ENCODE measurements at places on chromosomes 12 and 14. TPM values are rescaled to one million over a fixed set of nuclear protein-coding genes. Genes with fewer than 3 reads are reported as not detected.

GRCh38 chr12:107178776-107179175 is 85.4 kb upstream of the CRY1 start:
- DNase-seq = no peak

GRCh38 chr14:68660495-68660894 is 132.4 kb downstream of the ZFP36L1 start:
- no peak for DNase-seq

DNA sequence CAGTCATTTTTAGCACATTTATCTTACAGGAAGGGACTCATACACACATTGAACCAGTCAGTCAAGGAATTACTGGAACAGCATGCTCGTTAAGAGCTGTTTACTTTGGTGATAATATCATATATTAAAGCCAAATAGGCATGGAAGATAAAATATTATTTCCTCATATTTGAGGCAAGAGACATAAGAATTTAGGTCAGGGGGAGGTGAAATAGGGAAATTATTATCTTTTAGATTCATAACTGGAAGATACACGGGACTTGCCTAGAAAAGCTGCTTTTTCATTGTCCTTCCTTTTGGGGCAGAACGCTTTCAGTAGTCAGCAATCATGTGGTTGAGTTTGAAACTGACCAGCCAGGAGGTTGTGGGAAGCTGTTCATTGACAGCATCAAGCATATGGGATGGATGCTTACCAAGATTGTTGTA is 72.5 kb downstream of the NTN4 start:
- DNase-seq = no peak

DNA sequence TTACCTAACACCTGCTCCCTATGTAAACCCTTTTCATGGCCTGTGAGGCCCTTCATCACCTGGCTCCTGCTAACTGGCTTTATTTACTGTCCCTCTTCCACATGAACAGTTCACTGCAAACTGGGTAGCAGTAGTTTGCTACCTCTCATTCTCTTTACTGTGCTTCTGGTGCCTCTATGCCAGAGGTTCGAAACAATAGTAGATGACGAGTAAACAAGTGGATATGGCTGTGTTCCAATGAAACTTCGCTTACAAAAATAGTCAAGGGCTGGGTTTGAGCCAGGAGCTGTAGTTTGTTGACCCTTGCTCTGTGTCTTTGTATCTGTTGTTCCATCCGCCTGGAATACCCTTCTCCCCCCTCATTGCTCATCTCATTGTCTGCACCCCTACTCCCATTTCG is 233.6 kb upstream of the RMST start:
- no peak for DNase-seq

GRCh38 chr12:6265038-6265405 is 45.5 kb upstream of the PLEKHG6 start:
- no peak for DNase-seq

GRCh38 chr14:51328064-51328771 is 88.2 kb downstream of the TMX1 start:
- no peak for DNase-seq

GRCh38 chr12:75606956-75607355 is 95.5 kb upstream of the KRR1 start:
- no peak for DNase-seq

NANOG gene
- total RNA-seq = not detected

TSHR gene
- 0.17 TPM for total RNA-seq

- DNase-seq = no peak
These were observed 7.8 kb upstream of the SERPINA9 start for GRCh38 chr14:94483729-94484275.

DNA sequence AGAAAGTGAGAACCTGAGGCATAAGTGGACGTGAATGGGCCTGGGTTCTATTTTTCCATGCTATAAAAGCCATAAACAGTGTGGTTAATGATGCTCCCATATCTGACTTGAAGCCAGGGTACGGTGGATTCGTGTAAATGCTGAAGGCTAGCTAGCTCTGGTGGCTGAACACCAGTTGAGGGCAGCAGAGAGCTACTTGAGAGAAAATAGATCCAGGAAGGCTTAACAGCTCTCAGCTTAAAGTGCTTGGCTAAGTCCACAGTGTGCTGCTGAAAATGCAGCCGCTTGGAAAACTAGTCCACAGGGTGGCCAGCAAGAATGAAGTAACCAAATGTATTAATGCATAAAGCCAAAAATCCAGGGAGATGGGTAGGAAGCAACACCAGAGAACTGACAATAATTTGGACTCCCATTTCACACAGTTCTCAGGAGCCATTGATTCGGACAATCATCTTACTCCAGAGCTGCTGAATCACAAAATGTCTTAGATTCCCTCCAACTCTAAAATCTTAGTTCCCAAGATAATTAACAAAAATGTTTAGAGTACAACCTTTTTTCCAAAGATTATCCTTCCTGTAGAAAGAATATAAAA is 15.0 kb upstream of the FOXG1 start:
- no peak for DNase-seq

GRCh38 chr12:103883908-103884307 is 42.9 kb upstream of the NT5DC3 start:
- no peak for DNase-seq

DNA sequence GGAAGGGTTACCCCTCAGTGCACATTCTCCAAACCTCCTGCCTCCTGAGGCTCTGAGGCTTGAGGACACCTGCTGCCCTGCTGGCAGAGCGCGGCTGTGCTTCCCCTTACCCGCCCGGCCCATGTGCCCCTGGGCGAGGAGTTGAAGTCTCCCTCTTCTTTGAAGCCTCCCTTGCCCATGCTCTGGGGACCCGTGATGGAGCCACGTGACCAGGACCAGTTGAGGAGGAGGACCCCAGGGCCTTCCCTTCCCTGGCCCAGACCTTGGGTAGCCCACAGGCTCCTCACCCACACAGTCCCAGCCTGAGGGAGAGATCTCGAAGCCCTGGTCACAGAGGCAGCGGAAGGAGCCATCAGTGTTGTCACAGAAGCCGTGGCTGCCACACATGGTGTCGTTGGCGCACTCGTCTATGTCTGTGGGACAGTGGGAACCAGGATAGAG is 12.9 kb downstream of the ISCA2 start:
- DNase-seq = no peak

TAS2R30 gene
- 3.4 TPM for total RNA-seq

RASSF8 gene
- 0.58 TPM for total RNA-seq

DNA sequence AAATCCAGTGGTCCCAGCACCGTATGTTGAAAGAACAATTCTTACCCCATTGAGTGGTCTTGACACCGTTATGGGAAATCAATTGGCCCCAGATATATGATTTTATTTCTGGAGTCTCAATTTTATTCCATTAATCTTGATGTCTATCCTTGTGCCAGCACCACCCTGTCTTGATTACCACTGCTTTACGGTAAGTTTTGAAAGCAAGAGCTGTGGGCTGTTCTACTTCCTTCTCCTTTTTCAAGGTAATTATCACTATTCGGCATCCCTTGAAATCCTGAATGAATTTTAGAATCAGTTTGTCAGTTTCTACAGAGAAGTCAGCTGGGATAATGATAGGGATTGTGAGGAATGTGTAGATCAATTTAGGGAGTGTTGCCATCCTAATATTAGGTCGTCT is 160.8 kb upstream of the SFSWAP start:
- no peak for DNase-seq

GRCh38 chr12:50925342-50925651 is 27.0 kb upstream of the HIGD1C start:
- peak; percentile 32 for DNase-seq

- DNase-seq = no peak
These were observed 491.8 kb downstream of the PCNX1 start for GRCh38 chr14:71399057-71399487.

GRCh38 chr14:21346532-21347135 is 37.2 kb downstream of the SUPT16H start:
- no peak for DNase-seq

DNA sequence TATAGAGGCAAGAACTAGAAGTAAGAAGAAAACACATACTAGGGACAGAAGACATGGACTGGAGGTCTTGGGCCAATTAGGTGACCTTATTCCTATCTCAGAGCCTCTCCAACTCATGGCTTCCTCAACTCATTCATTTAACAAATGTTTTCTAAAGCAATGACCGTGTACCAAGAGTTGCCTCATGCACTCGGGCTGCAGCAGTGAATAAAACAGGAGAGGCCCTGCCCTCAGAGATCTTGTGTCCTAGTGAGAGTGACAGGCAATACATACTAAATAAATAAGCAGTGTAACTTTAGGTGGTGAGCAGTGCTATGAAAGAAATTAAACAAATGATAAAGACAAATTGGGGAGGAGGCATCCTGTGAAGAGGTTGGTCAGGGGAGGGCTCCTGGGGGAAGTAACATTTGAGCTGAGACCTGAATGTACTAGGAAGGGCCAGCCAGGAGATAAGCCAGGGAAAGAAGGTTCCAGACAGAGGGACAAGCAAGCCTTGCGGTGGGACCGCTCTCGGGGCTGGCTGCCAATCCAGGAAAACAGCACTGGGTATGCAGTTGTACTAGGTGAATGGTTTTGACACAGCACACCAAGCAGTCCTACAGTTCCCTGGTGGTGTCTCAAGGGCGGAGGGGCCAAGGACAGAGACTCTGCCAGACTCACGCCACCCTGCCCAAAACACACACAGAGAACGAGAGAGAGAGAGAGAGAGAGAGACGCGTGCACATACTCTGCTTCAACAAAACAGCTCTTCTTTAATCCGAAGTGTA is 1.3 kb downstream of the NINJ2 start:
- DNase-seq = no peak

DNA sequence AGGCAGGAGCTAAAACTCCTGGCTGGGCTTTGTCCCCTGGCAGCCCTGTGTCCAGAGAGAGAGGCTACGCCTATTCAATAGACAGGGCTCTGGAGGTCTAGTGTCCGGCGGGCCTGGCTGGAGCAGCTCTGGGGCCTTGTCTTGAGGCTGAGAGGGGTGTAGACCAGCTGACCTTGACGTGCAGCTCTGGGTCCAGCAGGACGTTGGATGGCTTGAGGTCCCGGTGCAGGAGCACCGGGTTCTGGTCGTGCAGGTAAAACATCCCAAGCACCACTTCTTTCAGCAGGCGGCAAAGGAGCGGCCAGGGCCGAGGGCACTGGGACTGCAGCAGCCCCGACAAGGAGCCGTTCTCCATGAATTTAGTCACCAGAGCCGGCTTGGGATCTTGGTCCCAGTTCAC is 948 bp downstream of the RIPK3 start:
- no peak for DNase-seq

GRCh38 chr12:28390761-28391385 is 200.6 kb downstream of the CCDC91 start:
- no peak for DNase-seq

- no peak for DNase-seq
These were observed 11.1 kb downstream of the AQP6 start for GRCh38 chr12:49983892-49984291.

DNA sequence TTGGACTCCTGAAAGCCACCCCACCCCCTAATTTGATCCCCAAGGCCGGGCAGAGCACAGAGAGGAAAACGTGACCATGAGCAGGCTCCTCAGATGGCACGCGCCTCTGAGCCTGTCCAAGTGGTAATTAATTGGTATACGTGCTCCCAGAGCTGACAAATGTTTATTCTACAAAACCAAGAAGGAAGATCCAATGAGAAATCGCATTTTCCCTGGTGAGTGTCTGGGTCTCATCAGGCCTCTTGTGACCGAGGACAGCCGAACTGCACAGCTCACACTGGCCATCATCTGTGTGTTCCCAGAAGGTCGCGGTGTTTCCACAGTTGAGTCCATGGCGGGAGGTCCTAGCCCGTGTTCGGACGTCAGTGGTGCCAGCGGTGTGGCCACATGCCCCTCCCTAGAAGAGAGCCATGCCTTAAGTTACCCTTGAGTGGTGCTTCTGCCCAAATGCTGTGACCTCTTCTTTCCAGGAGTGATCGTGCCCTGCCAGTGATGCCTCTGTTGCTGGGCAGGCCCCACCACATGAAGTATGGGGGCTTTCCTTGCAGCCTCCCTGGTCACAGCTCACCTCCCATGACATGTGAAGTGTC is 317.5 kb upstream of the RTL1 start:
- DNase-seq = no peak

DNA sequence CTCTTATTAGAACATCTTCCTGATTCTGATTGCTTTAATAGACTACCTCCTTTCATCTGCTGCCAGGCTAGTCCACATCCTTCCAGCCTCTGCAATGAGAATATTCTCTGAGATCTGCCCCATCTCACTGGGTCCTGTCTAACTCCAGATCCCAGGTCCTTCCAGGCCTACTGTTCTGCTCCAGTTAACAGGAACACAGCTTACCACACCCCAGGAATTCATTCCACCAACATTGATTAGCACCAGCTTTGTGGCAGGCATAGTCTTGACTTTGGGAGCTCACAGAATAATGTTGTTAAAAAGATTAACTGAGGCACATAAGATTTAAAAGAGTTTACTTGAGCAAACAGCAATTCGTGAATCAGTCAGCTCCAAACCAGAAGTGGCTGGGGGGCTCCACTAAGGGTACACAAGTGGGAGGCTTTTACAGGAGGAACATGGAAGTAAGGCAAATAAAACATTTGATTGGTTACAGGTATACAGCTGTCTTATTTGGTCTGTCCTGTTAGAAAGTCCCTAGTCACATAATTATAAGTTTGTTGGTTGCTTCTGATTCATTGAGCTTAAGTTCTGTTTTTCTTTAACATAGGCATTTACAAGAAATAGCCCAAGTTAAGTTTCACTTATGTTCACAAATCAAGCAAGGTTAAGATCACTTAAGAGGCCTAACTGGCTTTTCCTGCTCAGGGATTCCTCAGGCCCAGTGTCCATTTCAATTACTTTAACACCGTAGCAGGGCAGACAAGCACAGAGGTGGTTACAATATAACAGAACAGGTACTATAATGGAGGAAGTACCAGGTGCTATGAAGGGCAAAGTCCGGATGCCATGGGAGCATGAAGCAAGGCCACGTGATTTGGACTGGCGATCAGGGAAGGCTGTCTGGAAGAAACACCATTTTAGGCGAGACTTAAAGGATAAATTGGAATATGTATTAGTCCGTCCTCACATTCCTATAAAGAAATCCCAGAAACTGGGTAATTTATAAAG is 12.2 kb upstream of the MYH7 start:
- no peak for DNase-seq

GRCh38 chr14:38127356-38127755 is 80.3 kb upstream of the SSTR1 start:
- no peak for DNase-seq

IAPP gene
- not detected for total RNA-seq

GRCh38 chr14:55578511-55578910 is 1.5 kb upstream of the KTN1 start:
- no peak for DNase-seq

GNB3 gene
- 0.51 TPM for total RNA-seq

Data from activated B cell treated with CpG ODN at 0.5 μM for 24 hours (primary cell).